GOT3 (cell line): ENCODE measurements at places on chromosomes 4 and X.

DNA sequence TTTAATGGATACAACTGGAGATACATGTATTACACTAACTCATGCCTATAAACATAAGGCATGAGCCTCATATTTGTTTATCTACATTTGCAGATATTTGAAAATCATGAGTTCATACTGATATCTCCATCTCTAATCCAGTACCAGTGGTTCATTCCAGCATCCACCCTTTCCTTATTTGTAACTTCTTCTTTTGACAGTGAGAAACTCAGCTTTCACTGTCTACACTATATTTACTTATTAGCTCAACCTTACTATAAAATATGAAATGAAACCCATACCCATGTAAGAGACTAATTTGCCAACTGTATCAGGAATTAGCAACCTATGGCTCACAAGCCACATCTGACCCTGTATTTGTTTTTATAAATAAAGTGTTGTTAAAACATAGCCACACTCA, 161.9 kb upstream of the GPRIN3 start:
- no peak for DNase-seq

- DNase-seq = peak; percentile 21
Measured at GRCh38 chr4:2934077-2934812, 29.0 kb downstream of the NOP14 start.

DNA sequence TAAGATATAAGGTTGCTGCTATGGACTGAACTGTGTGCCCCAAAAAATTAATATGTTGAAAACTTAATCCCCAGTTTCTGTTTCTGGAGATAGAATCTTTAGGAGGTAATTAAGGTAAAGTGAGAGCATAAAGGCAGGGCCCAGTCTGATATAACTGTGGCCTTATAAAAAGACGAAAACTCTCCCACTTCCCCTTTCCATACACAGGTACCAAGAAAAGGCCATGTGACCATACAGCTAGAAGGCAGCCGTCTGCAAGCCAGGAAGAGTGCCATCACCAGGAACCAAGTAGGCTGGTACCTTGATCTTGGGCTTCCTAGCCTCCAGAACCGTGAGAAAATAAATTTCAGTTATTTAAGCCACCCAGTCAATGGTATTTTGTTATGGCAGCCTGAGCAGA, 550.3 kb downstream of the SMARCA1 start:
- no peak for DNase-seq

- DNase-seq = no peak
Measured at GRCh38 chr4:150769248-150769647, 187.3 kb downstream of the MAB21L2 start.

DNA sequence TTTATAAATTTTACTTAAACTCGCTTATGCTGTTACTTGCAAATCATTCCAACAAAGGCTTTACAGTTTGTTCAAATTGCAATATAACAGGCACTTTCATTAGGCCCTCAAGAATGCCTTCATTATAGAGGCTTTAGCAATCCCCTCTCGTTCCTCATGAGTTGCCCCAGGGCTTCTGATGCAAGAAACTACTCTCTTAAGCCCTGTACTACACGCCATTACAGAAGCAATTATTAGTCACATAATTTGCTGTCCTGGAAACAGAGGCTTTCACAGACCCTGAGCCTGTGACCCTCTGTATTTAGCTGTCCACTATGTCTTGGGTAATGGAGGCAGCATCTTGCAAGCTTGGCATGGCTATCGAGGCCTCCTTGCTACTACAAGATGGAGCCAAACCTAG, 965.9 kb upstream of the DIAPH2 start:
- DNase-seq = no peak

GRCh38 chr4:156654410-156654809, 317.2 kb downstream of the PDGFC start:
- DNase-seq = no peak

DNA sequence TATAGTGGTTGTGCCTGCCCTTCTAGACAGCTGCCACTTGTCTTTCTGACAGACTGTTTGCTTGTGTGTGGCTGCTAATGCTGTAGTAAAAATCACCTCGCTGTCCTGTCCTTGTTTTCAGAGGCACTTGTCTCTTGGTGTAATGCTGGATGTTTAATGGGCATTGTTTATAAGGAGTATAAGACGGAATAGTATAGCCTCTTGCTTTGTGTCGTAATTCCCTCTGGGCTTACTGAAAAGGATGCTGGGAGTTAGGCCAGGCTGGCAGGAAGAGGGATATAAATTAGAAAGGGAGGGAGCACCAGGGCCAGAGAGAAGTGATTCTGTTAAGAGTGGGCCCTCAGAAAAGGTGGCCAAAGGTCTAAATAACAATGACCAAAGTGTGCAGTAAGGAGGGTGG, 29.0 kb downstream of the NHS start:
- DNase-seq = no peak

DNA sequence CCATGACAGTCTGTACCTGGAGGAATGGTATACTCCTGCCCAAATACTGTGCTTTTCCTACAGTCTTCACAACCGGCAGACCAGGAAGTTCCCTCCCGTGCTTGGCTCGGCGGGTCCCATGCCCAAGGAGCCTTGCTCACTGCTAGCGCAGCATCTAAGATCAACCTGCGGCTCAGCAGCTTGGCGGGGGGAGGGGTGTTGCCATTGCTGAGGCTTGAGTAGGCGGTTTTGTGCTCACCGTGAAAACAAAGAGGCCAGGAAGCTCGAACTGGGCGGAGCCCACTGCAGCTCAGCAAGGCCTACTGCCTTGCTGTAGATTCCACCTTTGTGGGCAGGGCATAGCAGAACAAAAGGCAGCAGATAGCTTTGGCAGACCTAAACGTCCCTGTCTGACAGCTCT, 152.7 kb downstream of the TEX11 start:
- DNase-seq = no peak

DNA sequence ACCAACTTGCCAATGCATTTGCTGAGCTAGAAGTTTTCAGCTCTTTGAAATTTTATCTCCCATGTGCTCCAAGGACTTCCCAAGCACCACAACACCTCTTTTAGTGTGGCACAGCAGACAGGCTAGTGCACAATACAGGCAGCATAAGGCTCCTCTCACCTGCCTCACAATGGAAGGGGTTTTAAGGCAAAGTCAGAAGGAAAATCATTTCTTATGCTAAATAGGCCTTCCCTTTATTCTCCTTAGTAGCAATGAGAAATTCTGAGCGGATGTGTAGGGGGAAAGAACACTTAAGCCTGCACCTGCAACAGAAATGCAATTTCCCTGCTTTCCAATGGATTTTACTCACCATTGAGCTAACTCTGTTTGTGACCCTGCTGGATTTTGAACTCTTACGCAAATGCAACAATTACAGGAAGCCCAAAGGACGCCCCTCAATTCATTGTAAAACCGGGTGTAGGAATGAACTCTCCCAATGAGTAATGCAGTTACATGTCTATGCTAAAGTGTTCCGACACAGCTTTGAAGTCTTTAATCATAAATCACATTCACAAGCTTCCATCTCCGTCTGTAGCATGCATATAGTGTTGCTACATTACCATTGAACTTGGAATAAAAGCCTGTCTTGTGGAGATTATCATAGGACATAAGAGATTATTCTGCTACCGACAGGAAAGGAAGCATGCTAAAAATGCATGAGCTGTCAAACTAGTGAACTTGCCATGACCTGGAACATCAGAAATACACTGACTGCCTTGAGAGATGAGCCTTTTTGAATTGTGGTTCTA, 1084.9 kb downstream of the RPA4 start:
- DNase-seq = no peak

DNA sequence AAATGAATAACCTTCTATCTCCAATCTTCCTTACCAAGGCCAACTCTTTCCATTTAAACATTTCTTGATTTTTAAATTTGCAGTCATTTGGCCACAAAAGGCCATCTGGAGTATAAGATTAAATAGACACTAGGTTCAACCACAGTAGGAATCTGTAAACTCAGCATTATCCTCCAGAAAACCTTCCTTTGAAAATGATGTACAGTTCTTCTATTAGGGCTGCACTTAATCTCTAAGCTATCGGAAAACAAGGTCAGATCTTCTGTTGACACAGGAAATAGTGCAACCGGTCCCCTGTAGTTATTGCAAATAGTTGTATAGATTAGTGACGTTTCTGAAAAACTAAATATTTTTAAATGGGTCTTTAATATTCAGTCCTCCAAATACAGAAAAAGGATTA, 359.0 kb upstream of the ATOH1 start:
- DNase-seq = no peak

GRCh38 chrX:19848110-19848509, 39.3 kb downstream of the SH3KBP1 start:
- DNase-seq = no peak

- no peak for DNase-seq
Measured at GRCh38 chr4:4783847-4784246, 75.6 kb upstream of the MSX1 start.

DNA sequence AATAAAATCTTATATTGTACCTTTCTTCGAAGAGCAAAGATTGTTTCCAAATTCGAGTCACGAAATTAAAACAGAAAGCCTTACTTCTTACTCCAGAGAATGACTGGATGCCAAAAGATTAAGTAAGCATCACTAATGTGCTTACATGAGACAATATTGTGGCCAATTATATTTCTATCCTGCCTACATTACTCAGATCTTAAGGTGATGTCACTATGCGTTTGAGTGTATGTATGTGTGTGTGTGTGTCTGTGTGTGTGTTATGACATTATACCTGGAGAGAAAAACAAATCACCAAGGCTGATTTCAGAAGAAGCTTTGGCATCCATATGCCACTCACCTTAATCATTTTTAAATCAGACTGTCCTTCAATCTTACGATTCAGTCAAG, 556.3 kb downstream of the PPARGC1A start:
- no peak for DNase-seq

GRCh38 chr4:119242417-119242816, 29.9 kb downstream of the USP53 start:
- DNase-seq = no peak

- DNase-seq = no peak
Measured at GRCh38 chr4:37487668-37488067, 198.5 kb downstream of the RELL1 start.

DNA sequence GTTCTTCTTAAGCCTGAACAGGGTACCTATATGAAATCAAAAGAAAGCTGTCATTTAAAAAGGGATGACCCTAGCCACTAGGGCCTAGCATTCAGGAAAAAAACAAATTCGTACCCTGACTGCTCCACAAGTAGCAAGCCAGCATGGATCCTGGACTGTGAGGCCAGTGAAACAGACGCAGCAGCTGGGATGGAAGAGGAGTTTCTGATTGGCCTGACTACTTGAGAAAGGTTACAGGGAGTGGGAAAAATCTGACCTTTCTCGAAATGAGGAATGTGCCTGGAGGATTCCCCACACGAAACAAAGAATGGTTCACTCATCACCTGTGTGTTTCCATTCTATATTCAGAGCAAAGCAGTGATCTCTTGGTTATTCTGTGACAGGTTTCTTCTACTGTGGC, 87.6 kb upstream of the JADE1 start:
- DNase-seq = no peak

DNA sequence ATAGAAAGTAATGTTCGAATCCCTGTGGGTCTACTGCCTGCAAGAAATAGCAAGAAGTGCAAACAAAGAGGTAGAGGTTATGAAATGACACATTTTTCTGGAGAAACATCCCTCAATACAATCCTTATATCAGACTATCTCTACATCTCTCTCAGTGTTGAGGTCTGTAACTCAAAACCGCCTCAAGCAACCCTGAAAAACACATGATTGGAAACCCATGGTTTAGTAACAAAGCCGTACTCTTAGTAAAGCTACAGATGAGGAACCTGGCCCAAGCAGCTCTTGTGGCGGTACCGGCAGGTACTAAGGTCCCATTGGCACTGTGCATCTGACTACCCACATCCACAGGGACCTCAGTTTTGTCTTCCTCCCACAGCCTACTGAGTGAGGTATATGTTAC, 53.9 kb downstream of the IRF2 start:
- DNase-seq = no peak

DNA sequence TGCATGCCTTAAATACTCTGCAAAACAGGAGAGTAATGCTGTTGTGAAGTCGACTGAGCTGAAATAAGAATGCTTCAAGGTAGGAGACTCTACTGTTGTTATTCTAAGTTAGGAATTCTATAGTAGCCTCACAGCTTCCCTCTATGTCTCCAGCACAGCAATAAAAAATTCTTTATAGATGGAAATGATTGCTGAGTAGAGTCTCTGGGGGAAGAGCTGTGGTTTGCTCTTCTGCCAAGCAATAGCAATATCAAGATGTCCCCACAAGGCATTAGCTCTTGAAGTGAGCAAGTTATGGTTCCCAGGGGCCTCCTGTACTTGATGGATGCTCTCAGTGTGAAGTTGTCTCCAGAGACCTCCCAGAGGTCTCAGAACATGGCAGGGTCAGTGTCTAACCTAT, 880.6 kb upstream of the FRG1 start:
- no peak for DNase-seq

GRCh38 chr4:113289766-113290165, 240.3 kb downstream of the ANK2 start:
- DNase-seq = no peak

- DNase-seq = no peak
Measured at GRCh38 chrX:72095370-72095769, 36.3 kb downstream of the RTL5 start.

DNA sequence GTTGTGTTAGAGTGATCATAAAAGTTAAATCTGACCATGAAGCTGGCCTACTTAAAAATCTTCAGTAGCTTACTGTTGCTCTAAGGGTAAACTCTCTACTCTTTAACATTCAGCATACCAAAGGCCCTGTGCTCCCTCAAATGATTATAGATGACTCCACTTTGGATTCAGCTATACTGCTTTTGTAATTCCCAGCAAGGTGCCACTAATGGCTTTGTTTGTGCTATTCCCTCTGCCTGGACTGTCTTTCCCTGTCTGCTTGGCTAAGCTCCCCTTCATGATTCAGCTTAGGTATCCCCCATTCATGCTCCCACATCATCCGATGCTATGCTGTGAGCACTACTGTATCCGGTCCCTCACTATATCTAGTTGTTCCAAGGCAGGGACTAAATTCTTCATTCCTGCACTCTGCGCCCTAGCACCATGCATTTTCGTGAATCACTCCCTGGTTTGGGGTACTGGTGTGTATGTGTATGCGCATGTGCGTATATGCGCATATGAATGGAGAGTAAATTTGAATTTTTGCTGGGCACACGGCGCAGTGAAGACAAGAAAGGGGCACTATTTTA, 453 bp upstream of the PBDC1 start:
- DNase-seq = no peak

- no peak for DNase-seq
Measured at GRCh38 chrX:9320940-9321339, 143.9 kb upstream of the TBL1X start.

- DNase-seq = no peak
Measured at GRCh38 chr4:6767748-6768538, 14.6 kb upstream of the KIAA0232 start.

- DNase-seq = peak; percentile 39
Measured at GRCh38 chr4:74230902-74231499, 73.1 kb downstream of the MTHFD2L start.

DNA sequence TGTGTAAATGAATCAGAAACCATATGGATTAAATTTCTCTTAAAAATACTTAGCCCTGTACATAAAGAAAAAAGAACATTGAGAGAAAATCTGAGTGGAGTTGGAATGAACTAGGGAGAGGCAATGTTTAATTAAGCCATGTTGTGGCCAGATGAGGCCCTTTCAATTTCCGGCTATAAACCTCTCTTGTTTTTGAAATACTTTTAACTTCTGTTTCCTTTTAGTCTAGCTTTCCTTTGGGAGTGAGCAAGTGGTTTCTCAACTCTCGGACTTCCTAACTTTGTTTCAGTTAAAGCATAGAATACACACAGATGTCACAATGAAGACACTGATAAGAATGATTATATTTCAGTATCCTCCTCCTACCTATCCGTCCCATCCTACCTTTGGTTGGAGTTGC, 197.2 kb downstream of the ARHGAP24 start:
- DNase-seq = no peak
